ENCODE measurements at places on chromosomes 11 and 22. TPM values are rescaled to one million over a fixed set of nuclear protein-coding genes. Genes with fewer than 3 reads are reported as not detected.

Gene SHISAL1
- total RNA-seq, result 9.8 TPM

Gene SLC22A12
- not detected for total RNA-seq

Gene RIC3
- 1.4 TPM for total RNA-seq

Gene TRIM49D1
- 0.17 TPM for total RNA-seq

Gene TCN1
- not detected for total RNA-seq

DNA sequence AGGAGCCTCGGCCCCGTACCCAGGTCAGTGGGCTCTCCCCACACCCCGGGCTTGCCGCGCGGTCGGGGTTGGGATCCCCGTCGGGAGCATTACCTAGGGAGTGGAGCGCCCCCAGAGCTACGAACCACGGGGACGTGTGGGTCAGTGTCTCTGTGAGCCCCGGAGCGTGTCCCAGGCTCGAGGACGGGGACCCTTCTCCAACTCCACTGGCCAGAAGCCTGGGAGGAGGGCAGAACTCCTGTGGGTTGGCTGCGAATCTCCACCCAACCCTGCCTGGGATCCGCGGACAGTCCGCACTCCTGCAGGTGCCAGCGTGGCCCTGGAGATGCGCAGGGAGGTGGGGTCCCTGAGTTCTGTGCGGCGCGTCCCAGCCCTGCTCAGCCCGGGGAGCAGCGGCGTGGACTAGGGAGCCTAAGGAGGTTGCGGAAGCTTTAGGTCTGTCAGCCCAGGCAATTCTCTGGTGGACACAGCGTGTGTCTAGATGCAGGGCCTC lies 346 bp downstream of the PPFIBP2 start:
- no peak for DNase-seq

GRCh38 chr11:78201096-78201818 lies 12.5 kb downstream of the USP35 start:
- DNase-seq, result no peak

DNA sequence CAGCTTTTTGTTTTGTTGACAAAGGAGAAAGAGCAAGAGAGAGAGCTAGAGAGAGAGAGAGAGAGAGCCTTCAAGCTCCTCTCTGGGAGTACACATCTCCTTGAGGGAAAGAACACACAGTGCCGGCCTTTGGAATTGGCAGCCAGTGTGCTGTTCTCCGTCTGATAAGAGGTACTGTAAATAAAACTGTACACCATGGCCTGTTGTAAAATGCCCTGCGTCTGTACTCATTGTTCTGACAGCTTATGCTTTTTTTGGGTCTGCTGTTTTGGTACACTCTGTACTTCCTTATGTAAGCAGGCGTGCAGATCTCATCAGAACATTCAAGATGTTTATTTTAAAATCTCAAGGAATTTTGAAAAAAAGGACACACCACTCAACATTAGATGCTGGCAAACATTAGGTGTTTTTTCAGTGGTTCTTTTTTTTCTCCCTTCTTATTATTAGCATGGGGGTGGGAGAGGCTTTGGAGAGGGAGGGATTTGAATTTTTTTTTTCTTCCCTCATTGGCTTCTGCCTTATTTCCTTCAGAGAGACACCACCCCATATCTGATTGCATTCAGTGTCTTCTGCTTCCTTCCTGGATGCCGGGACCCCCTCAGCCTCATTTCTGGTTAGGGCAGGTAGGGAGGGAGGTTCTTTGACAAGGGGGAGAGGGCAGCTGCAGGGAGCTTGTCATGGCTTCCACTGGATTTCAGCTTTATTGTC lies 116.8 kb upstream of the NNMT start:
- DNase-seq, result no peak

DNA sequence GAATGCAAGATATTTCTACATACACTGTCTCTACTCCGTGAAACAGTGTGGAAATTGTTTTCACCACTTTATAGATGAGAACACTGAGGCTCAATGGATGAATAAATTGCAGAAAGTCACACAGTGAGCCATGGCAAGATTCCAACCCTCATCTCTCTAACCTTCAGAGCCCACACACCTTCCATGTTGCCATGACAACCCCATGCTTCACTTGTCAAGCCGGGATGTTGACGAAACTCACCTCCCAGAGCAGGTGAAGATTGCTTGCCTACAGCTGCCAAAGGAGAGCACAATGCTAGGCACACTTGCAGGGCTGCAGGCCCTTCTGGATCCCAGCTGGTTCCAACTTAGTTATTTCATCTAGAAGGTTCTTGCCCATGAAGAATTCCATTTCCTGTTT lies 71.4 kb upstream of the SEZ6L start:
- no peak for DNase-seq

GRCh38 chr22:44382116-44383038 lies 69.6 kb upstream of the SHISAL1 start:
- DNase-seq, result no peak

GRCh38 chr22:39155421-39155820 lies 2.9 kb upstream of the CBX7 start:
- DNase-seq, result no peak

All from NCI-H460 (cell line).